ENCODE measurements at places on chromosomes 2 and 18. TPM values are rescaled to one million over a fixed set of nuclear protein-coding genes. Genes with fewer than 3 reads are reported as not detected.
A peak's percentile ranks its signal among the peaks of the same experiment; 100 is the strongest.

ANKRD30B gene
- total RNA-seq, result not detected

DNA sequence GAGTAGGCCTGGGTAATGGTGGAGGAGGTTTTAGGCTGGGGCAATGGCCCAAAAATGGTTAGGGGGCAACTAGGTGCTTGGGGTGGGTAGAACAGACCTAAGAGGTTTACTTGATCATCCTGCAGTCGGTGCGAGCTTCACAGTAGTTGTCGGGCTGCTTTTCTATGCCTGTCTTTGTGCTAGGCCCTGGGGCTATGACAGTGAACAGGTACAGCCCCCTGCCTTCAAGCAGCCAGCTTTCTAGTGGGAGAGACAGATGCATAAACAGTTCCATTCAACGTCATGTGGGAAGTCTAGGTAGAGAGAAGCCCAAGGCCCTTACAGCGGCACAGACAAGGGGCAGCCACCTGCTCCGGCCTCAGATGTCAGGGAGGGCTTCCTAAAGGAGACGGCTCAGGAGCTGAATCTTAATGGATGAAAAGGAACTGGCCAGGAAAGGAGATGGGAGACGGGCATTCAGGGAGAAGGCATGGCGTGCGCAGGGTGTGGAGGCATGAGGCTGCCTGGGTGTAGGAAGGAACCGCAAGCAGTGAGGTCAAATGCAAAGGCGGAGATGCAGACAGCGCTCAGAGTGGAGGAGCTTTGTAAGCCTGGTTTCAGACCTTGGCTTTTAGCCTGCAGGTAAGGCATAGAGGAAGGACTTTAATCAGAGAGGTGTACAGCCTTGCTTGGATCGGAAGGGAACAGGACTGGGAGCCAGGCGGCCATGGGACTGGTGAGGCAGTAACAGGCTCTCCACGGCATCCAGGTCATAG lies 6.0 kb downstream of the CTIF start:
- no peak for DNase-seq

ST8SIA3 gene
- total RNA-seq, result not detected

- no peak for DNase-seq
These were observed 26.4 kb downstream of the CCNT2 start for GRCh38 chr2:134944975-134945374.

GRCh38 chr18:51417643-51418483 lies 220.4 kb upstream of the MEX3C start:
- no peak for DNase-seq

- DNase-seq, result no peak
These were observed 368.2 kb downstream of the IRS1 start for GRCh38 chr2:226431288-226431948.

- no peak for DNase-seq
These were observed 86.2 kb downstream of the CHN1 start for GRCh38 chr2:174918886-174919526.

DNA sequence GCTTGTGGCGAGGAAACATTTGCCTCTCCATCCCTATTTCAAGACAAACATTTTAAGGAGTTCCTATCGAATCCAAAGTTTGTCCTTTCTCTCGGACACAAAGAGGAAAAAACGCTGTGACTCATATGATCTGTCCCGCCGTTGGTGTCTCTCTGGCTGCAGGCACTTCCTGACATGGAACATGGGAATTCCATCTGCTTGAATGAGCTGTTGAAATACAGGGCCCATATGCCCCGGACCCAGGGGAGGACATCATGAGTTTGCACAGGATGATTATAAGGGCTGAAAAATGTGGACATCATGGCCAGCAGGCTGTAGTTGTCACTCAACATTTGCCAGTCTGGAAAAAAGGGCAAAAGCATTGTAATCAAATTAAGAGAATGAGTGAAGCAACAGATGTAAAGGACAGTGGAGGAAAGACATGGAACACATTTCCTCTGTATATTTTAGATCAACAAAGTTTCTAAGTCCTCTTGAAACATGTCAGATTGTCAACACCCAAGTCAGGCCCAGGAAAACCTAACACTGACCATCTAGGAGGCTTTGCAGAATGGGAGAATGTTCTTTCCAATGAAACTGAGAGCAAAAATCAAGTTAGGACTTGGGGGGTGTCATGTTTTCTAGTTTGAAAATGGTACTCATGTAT lies 103.2 kb upstream of the SMIM21 start:
- DNase-seq, result no peak

DNA sequence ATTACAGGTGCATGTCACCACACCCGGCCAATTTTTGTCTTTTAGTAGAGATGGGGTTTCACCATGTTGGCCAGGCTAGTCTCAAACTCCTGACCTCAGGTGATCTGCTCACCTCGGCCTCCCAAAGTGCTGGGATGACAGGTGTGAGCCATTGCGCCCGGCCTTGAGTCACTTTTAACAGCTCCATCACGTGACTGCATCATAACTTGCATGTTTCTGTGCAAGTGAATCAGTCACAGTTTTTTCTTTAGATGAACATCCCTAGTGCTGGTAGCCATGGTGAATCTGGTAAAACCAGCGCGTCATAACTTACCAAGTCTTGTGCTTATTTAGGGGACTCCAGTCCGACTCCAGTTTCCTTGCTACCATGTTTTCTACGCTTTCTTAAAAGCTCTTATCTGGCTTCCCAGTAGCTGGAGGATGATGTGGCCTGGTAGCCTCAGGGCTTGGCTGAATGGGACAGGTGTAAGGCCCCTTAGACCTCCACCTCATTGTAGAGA lies 33.1 kb downstream of the PCARE start:
- no peak for DNase-seq

CDH7 gene
- total RNA-seq, result not detected

GAREM1 gene
- total RNA-seq, result not detected

PROC gene
- total RNA-seq, result not detected

FIGN gene
- not detected for total RNA-seq

- no peak for DNase-seq
These were observed 1.4 kb downstream of the AGPS start for GRCh38 chr2:177393824-177394593.

DNA sequence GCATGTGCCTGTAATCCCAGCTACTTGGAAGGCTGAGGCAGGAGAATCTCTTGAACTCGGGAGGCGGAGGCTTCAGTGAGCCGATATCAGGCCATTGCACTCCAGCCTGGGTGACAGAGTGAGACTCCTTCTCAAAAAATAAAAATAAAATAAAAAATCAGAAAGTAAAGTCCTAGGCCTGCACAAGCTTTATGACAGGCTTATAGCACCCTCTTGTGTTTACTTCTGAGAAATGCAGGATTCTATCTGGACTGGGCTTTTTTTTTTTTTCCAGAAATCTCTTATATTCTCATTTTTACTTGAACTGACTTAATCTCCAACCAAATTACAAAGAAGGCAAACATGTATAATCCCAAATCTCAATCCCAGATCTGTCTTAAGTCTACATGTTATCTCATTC lies 26.1 kb upstream of the REG3G start:
- no peak for DNase-seq

GRCh38 chr2:15038366-15039364 lies 406.1 kb downstream of the LRATD1 start:
- no peak for DNase-seq

GRCh38 chr2:95284886-95285541 lies 10.8 kb downstream of the PROM2 start:
- DNase-seq, result no peak

DNA sequence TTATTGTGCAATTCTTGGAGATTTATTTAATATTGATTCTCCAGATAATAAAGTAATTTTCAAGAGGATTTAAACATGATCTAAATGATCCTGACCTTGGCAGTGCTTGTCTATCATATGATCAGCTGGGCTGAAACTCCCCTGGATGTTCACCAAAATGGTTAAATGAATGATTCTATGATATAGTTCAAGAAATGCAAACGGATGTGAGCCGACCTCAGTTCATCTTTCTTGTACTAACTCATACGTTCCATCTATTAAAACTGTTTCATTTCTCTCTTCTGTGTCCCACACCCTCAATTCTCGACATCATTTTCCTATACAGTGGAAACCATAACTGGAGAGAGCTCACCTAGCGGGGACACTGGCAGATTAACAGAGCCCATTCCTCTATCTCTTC lies 281.7 kb upstream of the CCDC68 start:
- no peak for DNase-seq

- DNase-seq, result no peak
These were observed 93.3 kb downstream of the HNRNPLL start for GRCh38 chr2:38509314-38509946.

DNA sequence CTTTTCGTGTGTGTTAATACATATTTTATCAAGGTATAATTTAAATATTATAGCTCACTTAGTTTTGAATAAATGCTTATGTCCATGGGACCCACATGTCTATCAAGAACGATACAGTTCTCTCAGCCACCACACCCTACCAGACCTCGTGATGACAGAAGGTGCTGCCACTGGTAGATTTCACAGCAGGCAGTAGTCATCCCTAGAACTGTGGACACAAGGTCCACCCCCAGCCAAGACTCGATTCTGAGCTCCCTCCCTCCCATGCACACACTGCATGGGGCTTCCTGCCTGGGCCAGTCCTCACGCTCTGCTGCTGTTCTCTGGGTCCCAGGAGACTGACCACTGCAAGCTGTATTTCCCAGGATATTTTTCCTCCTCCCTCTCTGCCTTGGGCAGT lies 26.5 kb upstream of the CREB1 start:
- DNase-seq, result no peak

GRCh38 chr18:46536215-46536874 lies 120.7 kb downstream of the LOXHD1 start:
- no peak for DNase-seq

NRBP1 gene
- 77.2 TPM for total RNA-seq

DNA sequence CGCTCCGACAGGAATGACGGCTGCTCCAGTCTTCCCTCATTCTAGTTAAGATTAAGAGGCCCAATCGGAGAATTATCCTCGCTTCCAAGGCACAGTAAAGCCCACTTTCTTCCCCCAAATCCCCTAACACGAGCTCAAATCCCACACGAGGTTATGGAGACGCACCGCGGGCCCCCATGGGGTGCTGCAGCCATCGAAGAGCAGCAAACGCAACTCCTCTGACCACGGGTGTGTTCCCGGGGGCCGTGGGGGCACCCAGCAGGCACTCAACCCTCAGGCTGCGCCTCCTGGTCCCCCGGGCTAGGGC lies 446 bp downstream of the COPS9 start:
- DNase-seq, result no peak

DNA sequence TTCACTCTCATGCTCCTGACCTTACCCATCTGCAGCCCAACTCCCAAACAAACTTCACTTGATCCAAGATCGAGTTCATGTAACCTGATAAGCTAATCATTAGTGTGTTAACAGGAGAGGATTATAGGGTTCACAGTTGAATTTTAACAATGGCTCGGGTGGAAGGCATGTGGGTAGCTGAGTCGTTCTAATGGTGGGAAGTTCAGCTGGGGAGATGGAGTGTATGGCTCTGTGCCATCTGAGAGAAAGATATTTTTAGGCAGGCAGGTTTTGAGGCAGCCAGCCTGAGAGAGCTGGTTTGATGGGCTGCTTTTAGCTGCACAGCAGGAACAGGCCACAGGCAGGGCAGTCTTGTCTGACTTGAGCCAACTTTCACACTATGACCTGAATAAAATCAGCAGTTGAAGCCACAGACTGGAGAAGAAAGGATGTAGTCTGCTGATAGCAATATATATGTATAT lies 17.7 kb upstream of the NFE2L2 start:
- DNase-seq, result no peak

CSRNP3 gene
- total RNA-seq, result not detected

DNA sequence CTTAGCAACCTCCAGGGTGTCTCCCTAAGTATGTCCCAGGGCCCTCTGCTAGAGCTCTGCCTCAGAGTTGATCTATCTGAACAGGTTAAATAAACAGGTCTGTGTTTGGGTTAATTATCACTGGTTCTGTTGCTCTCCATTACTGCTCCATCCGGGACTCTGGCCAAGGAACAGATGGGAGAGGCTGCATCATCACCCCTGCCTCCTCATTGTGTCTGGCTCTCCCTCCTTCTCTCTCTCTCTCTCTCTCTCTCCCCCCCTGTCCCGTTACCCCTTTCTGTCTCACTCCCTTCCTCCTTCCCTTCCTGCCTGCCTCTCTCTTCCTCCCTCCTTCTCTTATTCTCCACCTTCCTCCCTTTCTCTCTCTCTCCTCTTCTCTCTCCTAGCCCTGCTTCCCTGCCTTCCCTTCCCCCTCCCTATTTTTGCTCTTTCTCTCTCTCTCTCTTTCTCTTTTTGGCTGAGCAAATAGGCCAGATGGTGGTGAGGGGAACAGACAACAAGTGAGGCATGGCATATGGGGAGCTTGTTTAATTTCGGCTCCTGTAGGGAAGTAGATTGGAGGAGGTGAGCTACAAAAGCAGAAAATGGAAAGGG lies 62.1 kb downstream of the SETBP1 start:
- DNase-seq, result no peak

GRCh38 chr2:236352761-236353593 lies 88.8 kb upstream of the ASB18 start:
- peak; percentile 23 for DNase-seq

- no peak for DNase-seq
These were observed 13.3 kb upstream of the POLE4 start for GRCh38 chr2:74944987-74945787.

- no peak for DNase-seq
These were observed 18.0 kb downstream of the MBP start for GRCh38 chr18:77114415-77115191.

DNA sequence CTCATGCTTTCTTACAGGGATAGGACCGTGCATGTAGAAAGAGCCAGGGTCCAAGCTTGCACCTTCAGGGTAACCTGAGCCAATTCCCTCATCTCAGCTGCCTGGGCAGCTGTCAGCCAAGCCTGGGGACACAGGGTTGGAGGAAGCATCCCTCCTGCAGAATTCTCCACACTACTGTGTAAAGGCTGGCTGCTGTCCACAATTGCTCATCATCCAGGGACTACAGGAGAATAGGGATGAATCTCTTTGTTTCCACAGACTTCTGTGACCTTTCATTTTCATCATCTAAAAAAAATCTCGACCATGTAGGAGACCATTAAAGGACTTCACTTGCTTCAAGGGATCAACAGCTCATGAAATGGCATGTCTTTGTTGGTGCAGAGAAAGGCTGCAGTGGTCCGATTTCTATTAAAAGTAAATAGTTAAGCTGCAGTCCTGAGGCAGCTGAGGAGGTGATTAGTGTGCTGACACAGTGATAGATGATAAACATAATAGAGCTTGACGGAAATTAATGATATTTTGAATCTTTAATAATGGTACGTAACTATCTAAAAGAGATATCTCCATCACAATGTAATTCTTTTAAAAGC lies 74.4 kb upstream of the COPS8 start:
- DNase-seq, result no peak

CPLX4 gene
- not detected for total RNA-seq

GRCh38 chr2:236805800-236806531 lies 236.3 kb downstream of the ACKR3 start:
- no peak for DNase-seq

- DNase-seq, result no peak
These were observed 18.1 kb downstream of the CCNYL1 start for GRCh38 chr2:207729465-207729998.

UGT1A4 gene
- total RNA-seq, result not detected

- no peak for DNase-seq
These were observed 111.8 kb downstream of the CELF4 start for GRCh38 chr18:37453752-37454151.

GRCh38 chr2:11018651-11019185 lies 107.0 kb downstream of the KCNF1 start:
- no peak for DNase-seq

GRCh38 chr18:39761273-39761672 lies 2193.8 kb upstream of the PIK3C3 start:
- no peak for DNase-seq

Measured in CD8-positive, alpha-beta memory T cell (primary cell).